Ecto neural progenitor cell (in vitro differentiated cells): ENCODE measurements at places on chromosomes 1 and 21.

DNA sequence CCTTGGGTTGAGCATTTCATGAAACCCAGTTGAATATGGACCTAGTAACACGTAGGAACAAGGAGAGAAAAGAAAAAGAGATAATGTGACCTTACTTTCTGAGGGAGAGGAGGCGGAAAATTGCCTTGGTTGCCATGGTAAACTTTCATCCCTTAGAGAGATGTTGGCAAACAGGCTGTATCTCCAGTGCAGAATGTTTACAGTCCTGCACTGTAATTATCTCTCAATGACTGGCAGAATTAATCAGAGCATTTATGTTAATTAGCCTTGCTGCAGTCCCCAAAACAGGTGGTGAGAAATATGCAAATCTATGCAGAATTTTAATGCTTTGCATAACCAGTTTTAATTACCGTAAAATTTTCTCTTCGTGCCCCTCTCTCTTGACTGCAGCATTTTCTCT lies 147.3 kb downstream of the CD247 start:
- DNase-seq = no peak

GRCh38 chr1:51600965-51601364 lies 15.9 kb upstream of the OSBPL9 start:
- DNase-seq = no peak

- DNase-seq = peak; percentile 46
These were observed 262.8 kb downstream of the LTN1 start for GRCh38 chr21:28729887-28730286.

GRCh38 chr1:59071876-59072582 lies 224.9 kb upstream of the FGGY start:
- no peak for DNase-seq

GRCh38 chr21:44425895-44426662 lies 29.2 kb upstream of the LRRC3 start:
- peak; percentile 46 for DNase-seq

DNA sequence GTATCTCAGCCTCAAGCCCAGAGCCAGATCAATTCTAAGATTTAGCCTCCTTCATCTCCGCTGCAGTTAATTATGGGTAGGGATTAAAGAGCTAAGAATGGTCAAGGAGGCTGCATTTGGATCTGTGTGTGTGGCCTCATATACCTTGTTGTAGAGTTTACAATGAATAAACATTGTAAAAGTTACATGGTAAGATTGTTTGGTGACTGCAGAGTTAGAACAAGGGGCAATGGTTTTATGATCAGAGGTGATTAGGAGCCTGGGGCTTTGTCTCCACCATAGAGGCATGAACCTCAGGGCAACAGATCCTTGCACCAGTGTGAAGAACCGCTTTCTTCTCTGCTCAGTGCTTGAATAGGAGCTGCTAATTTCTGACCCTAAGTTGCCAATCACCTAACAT lies 77.0 kb upstream of the MARK1 start:
- DNase-seq = no peak

DNA sequence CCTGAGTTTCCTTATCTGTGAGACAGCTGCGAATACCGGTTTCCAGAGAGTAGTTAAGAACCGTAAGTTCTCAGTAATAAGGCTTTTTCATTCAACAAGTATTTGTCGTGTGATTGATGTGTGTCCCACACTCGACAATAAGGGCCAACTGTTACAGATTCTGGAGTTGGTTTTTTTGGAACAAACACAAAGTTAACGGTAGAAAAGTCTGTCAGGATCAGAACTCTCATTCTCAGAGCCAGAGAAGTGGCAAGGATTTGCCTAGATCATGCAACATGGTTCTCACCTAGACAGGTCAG lies 837 bp downstream of the NUDC start:
- DNase-seq = no peak

- DNase-seq = peak; percentile 44
These were observed 1.8 kb downstream of the TTLL10 start for GRCh38 chr1:1175221-1176062.

DNA sequence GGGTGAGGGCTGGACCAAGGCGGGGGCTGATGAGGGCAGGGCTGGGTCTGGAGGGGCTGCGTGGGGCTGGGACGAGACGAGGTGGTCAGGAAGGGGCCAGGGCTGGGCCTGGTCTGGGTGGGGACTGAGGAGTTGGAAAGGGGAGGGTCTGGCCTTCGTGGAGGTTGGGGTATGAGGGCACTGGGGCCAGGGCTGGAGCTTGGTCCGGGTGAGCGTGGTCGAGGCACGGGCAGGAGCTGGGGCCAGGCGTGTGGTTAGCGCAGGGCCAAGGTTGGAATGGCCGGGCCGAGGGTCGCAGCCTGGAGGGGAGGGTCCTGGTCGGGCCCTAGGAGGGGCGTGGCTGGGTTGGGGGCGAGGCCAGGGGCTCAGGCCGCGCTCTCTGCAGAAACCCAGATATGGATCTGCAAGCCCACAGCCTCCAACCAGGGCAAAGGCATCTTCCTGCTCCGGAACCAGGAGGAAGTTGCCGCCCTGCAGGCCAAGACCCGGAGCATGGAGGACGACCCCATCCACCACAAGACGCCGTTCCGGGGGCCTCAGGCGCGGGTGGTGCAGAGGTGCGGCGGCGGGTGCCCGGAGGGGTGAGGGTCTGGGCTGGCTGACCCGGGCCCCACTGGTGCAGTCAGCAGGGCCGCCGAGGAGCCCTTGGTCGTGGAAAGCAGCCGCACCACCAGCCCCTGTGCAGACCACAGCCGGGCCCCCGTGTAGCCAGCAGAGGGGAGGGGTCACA lies 9.0 kb downstream of the TTLL10 start:
- no peak for DNase-seq

- no peak for DNase-seq
These were observed 7.6 kb downstream of the DNTTIP2 start for GRCh38 chr1:93871366-93871765.

- no peak for DNase-seq
These were observed 15.6 kb upstream of the AIM2 start for GRCh38 chr1:159092036-159092760.

- no peak for DNase-seq
These were observed 47.8 kb downstream of the CHML start for GRCh38 chr1:241592273-241592958.

GRCh38 chr1:65233782-65234181 lies 75.6 kb upstream of the DNAJC6 start:
- no peak for DNase-seq
